ENCODE measurements at places on chromosomes 7 and 10.

DNA sequence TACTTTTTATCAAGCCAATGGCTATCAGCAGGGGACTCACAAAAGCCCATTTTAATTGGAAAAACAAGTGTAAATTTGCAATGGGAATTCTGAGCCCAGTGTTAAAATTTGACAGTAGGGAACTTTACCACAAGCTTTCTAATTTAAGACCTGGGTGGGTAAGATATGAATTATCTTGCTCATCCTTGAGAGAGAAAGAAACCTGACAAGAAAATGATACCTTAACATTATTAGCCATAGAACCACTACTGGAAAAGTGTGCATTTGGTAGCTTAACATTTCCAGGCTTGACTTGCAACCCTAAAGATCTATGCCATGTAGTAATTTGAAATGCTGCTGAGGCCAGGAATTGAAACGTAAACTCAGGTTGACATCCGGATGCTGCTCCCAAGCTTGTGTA lies 2.7 kb upstream of the ST8SIA6 start:
- DNase-seq, result no peak

- no peak for DNase-seq
These were observed 10.6 kb upstream of the SAMD8 start for GRCh38 chr10:75100764-75101291.

GRCh38 chr7:47580175-47580706 lies 1.7 kb downstream of the TNS3 start:
- no peak for DNase-seq

GRCh38 chr10:93030409-93030808 lies 30.2 kb upstream of the CYP26C1 start:
- no peak for DNase-seq

- DNase-seq, result no peak
These were observed 1.5 kb downstream of the PTPN12 start for GRCh38 chr7:77538281-77539212.

- peak; percentile 99 for DNase-seq
These were observed at the start of gene P4HA1 for GRCh38 chr10:73096449-73097304. Gene P4HA1 (minus strand): TSS chr10:73096866. CDS start chr10:73074883, 21,983 bp downstream.

- DNase-seq, result no peak
These were observed 349.6 kb downstream of the PAXIP1 start for GRCh38 chr7:154653281-154653680.

GRCh38 chr7:133582766-133583523 lies 330.1 kb downstream of the EXOC4 start:
- DNase-seq, result no peak

DNA sequence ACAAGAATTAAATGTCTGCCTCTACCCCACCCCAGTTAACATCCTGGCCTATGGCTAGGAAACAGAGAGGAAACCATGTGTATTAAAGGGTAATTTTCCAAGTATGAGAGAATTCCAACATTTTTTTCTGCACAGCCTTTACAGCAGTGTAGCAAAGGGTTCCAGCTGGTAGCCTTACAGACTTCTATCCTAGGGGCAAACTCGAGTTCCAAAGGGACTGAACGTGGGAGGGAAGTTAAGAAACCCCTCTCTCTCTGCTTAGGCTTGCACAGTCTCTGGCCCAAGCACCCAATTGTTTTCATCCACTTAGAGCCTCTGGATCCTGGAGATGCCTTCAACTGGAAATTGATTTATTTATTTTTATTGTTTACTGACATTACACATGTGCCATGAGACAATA lies 60.3 kb downstream of the SLC16A12 start:
- DNase-seq, result no peak

- DNase-seq, result no peak
These were observed 523.0 kb downstream of the ANKRD7 start for GRCh38 chr7:118747473-118747872.

All from GDM1 (cell line).